ENCODE measurements at places on chromosomes 2 and 18.

GRCh38 chr2:237998530-237998929 is 31.7 kb downstream of the UBE2F start:
- no peak for DNase-seq

- no peak for DNase-seq
These were observed 36.1 kb upstream of the NDUFV2 start for GRCh38 chr18:9066358-9066757.

DNA sequence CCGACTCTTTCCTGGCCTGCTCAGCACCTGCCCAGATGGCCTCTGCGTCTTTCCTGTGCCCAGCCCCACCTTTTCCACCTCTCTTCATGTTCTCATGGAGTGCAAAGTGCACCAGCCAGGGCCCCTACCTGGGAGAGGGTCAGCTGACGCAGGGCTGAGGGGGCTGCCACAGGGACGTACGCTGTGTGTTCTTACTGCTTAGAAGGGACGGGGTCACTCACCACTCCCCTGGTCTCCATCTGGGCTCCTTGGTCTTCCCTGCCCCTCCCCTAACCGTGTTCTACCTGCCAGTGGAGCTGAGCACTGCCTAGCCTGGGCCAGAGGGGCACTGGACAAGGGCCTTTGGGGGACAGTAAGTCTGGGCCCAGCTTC is 8.6 kb downstream of the ERFE start:
- no peak for DNase-seq

GRCh38 chr2:162063281-162063680 is 10.7 kb downstream of the DPP4 start:
- no peak for DNase-seq

GRCh38 chr2:181389524-181389923 is 67.7 kb upstream of the ITGA4 start:
- no peak for DNase-seq

GRCh38 chr2:23618794-23619530 is 234.0 kb downstream of the KLHL29 start:
- no peak for DNase-seq

- peak; percentile 98 for DNase-seq
These were observed 5.8 kb downstream of the XRCC5 start for GRCh38 chr2:216114714-216115531.

- DNase-seq, result no peak
These were observed 4.5 kb upstream of the GKN1 start for GRCh38 chr2:68969736-68970490.

DNA sequence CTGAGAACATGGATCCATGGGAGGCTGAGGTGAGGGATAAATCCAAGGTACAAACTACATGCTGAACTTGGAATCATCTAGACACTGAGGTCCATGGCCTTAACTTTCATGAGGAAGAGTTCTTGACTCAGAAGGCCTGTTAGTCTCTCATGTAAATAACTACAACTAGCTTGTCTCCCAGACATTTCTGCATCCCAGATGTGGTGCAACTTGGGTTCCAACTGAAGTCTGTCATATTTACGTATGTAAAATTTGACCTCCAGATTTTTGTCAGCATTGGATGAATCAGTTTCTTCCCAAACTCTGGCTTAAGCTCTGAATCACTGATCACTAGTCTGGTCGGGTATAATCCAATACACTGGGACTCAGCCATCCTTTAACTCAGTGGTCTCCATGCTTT is 306.9 kb downstream of the PDE11A start:
- DNase-seq, result no peak

GRCh38 chr2:29443151-29443550 is 327.9 kb downstream of the CLIP4 start:
- DNase-seq, result no peak

DNA sequence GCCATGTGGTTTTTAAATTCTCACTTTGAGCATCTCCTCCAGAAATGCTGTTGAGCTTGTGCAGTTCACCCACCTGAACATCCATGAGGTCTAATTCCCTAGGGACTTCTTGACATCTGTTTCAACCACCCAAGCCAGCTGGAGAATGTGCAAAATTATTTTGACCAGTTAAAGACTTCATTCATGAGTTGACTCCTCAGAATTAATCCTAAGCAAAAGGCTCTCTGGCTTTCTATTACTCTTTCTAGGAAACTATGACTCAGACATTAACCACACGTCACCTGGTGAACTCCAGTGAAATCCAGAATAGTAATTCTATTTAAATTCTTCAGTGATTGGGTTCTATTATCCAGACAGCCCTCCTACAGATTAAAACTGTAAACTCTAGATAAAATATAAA is 247.5 kb downstream of the NBAS start:
- DNase-seq, result no peak

All from coronary artery (tissue), 2 donors.